Activated T-helper 2 cell treated with anti-CD3 and anti-CD28 coated beads, Interferon-gamma antibody, Interleukin-2, Interleukin-4, amounts not matched to agents 10 μg/mL and 5 μg/mL and 100 μg/mL, durations not matched to agents 14 hours and 24 hours and 36 hours (primary cell): ENCODE measurements at places on chromosomes 2 and 18.

GRCh38 chr2:24542269-24542872, 51.3 kb downstream of the NCOA1 start:
- no peak for DNase-seq

GRCh38 chr2:196514641-196515040, 124.9 kb upstream of the CCDC150 start:
- DNase-seq, result no peak

DNA sequence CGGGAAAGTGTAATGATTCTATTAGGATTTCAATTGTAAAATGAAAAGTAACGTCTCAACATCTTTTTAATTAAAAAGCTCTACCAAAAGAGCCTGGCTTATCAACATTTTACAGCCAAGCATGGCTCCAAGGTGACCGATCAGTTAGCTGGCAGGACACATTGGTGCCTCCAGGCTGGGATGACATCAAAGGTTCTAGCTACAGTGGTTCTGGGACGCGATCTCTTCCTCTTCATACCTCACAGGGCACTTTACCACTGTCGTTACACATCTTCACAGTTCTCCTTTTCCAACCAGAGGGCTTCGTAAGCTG, 693 bp downstream of the ORC2 start:
- DNase-seq, result no peak

GRCh38 chr2:37623971-37624900, 47.2 kb downstream of the CDC42EP3 start:
- DNase-seq, result no peak

- DNase-seq, result no peak
Measured at GRCh38 chr2:10548626-10549025, 100.5 kb upstream of the ODC1 start.

DNA sequence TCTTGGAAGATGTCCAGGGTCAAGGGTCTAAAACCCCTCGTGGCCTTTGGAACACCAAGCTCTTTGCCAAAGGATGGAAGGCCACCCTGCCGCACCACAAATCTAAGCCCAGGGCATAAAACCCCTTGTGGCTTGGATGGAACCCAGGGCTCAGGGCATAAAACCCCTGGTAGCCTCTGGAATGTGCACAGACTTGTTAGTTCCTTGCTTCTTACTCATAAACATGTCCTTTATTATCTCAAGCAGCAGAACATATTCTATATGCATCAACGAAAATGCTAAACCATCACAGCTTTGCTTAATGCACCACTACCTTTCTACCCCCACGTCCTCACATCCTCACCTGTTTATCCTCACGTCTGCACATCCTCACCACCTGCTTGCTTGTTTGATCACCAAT, 998.0 kb downstream of the DSC3 start:
- no peak for DNase-seq

- DNase-seq, result no peak
Measured at GRCh38 chr2:227164763-227165291, 403 bp downstream of the COL4A3 start.

- DNase-seq, result no peak
Measured at GRCh38 chr18:57352271-57352701, at the start of gene ST8SIA3. TSS of gene ST8SIA3 (plus strand) at chr18:57352557. CDS start at chr18:57352847, 290 bp downstream.

DNA sequence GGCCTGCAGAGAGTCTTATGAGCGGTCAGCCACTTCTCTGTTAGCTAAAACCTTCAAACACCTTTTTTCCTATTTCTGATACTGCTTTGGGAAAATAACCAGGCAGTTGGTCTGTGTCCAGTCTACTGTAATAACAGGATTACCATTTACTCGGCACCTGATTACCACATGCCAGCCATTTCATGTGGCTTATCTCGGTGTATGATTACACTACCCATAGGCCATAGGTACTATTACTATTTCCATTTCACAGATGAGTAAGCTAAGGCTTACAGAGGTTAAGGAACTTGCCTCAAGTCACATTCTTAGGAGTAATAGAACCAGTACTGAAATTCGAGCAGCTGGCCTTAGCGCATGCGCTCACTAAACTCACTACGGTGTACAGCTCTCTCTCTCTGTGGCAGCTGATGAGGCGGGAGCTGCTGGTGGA, 147.2 kb upstream of the L3MBTL4 start:
- no peak for DNase-seq

- DNase-seq, result no peak
Measured at GRCh38 chr2:56682397-56682760, 498.6 kb downstream of the CCDC85A start.

- no peak for DNase-seq
Measured at GRCh38 chr2:168819829-168820489, 17.5 kb downstream of the NOSTRIN start.

GRCh38 chr2:182763311-182763912, 47.4 kb downstream of the DNAJC10 start:
- no peak for DNase-seq

- no peak for DNase-seq
Measured at GRCh38 chr2:101007415-101008345, 5.6 kb downstream of the RPL31 start.

- DNase-seq, result no peak
Measured at GRCh38 chr2:130314377-130314776, 28.3 kb upstream of the IMP4 start.

GRCh38 chr2:55843096-55843993, 80.2 kb downstream of the EFEMP1 start:
- DNase-seq, result no peak

GRCh38 chr2:108935271-108935741, 53.7 kb downstream of the EDAR start:
- DNase-seq, result no peak

DNA sequence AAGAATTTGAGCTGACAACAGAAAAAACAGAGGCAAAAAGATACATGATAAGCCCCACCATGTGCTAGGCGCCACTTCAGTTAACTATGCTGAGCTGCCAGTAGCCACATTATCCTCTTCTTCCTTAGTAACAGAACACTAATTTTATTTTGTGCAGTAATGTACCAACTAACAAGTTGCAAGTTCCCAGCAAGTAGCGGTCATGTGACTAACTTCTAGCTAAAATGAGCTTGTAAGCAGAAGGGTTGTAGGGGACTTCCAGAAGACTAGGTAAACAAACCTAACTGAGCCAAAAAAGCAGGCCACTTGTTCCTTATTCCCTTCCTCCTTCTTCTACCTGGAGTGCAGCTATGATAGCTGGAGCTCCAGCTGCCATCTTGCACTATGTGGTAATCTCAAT, 75.5 kb downstream of the DTNB start:
- DNase-seq, result no peak

GRCh38 chr2:46535360-46535759, 56.0 kb downstream of the TMEM247 start:
- DNase-seq, result no peak

- no peak for DNase-seq
Measured at GRCh38 chr2:166727095-166727494, 161.2 kb upstream of the XIRP2 start.

DNA sequence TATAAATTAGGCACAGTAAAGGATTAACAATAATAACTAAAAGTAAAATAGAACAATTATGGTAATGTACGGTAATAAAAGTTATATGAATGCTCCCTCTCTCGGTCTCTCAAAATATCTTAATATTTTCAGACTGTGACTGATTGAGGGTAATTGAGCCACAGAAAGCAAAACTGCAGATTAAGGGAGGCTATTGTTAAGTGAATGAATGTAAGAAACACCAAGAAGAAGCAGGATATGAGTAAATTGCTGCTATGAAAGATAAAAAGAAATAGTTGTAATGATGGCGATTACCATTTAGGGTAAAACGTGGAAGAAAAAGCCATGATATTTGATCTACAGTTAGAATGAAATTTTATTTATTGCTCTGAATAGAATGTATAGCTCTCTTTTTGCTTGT, 24.1 kb downstream of the GULP1 start:
- DNase-seq, result no peak

- DNase-seq, result no peak
Measured at GRCh38 chr2:55134316-55134706, 84.1 kb upstream of the RTN4 start.

DNA sequence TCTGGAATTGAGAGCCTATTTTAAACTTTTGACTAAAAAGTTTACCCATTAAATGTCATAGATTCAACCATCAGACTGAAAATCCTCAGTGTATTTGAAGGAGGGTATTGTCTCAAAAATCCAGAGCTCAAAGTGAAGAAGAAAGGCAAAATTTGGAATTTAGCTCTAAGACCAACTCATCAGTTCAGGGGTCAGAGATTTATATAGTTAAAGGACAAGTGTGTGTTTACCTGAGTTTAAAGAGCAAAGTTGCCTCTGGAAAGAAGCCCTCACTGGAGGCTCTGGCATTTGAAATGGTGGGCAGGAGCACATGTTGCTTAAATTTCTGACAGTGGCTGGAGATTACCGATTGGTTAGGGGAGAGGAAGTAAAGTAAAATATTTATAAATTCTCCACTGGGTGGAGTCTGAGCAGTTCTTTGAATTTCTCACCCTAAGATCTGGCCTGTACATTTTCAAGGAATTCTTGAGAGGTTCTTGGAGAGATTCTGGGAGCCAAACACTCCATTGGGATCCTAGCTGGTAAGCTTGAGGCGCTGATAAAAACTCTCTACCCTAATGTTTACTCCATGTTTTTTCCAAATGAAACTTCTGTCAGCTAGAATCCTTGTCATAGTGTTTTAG, at the start of gene KYNU:
Gene KYNU (plus strand): TSS at position 449 of the 623 bp plus-strand sequence. CDS start 7,704 bp downstream, outside the sequence.
- DNase-seq, result no peak

- DNase-seq, result no peak
Measured at GRCh38 chr18:4004183-4004829, 450.8 kb downstream of the DLGAP1 start.

- DNase-seq, result peak; percentile 24
Measured at GRCh38 chr2:62313449-62314227, 117.7 kb downstream of the B3GNT2 start.

DNA sequence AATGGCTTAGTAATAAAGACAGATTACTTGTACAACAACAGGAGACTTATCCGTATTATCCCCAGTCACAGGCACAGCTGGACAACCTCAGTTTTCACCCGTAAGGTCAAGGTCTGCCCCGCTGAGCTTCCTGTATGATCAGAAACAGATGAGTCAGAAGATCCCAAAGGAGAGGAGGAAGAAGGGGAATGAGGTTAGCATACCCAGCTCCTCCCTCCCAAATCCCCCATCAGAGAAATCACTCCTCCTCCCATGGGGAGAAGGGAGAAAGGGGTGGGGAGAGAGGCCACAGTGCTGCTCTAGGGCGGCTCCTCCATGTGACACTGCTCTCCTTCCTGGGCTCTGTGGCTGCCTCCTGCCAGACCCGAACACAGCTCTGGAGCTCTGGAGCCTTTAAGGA, 53.8 kb upstream of the SPTBN1 start:
- no peak for DNase-seq

DNA sequence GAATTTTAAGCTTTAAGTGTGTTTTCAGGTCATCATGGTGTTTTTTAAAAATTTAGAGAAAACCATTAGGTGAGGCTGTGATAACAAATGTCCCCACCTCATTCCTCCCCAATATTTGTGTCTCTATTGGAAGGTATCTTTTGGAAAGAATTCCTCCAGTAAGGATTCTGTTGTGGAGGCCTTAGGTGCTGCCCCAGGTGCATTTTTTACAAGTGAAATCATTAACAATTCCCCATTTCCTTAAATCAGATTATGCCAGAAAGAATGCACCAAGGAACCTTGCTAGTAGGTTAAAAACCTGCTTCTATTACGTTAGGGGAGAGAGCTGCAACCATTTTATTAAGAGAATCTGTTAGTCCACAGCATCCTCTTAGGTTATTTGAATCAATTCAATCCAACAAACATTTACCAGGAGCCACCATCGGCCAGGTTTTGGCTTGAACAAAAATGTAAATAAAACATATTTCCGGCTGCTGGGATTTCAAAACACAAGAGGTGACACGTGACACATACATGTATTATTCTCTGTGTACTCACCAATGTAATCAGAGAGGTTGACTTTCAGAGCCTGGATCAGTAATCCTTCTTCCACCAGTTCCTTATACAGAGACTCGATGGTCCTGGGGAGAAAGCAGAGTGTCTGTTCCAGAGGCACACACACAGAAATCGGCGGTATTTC, 112.5 kb upstream of the ASB18 start:
- no peak for DNase-seq

DNA sequence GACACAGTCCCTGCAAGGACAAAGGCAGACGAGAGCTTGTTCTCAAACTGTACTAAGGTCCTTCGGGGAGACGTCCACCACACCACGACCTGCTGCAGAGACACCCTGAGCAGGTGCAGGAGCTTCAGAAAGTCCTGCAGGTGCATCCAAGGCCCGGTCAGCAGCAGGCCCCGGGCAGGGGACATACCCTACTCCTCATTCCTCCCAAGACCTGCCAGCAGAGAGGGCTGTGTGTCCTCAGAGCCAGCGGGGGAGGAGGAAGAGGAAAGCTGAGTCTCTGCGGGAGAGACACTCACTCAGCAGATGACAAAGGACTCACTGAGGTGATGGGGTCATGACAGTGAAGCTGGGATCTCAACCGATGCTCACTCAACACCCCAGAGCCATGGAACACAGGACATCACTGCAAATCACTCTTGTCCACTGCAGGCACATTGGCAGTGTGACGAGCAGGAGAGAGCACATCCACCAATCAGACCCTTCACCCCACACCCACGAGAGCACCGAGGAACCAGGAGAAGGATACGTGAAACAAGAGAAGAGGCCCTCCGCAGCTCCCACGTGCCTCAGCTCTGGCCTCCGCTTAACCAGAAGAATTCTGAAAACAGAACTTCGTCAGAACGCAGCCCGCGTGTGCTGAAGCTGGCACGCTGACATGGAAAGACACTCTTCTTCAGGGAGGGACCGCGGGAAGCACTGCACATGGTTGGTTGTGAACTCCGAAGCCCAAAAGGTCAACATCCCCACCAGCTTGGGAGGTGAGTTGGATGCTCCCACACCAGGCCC, 9.3 kb downstream of the HDAC4 start:
- no peak for DNase-seq

DNA sequence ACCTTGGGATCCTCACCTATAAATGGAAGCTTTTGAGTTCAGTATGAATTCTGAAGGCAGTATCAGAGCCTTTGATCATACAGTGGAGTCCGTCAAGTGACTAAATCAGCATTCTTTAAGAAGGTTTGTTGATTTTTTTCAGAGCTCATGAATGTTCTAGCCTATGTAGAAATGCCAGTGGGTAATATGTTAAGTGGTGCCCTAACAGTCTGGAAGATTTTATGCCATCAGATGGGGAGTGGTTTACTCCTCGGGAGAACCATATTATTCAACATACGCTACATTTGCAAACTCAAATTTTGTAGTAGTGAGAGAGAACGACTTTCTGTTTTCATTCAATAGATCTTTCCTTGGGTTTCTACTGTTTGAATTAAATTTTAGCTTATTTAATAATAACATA, 225.0 kb upstream of the ACVR2A start:
- no peak for DNase-seq

DNA sequence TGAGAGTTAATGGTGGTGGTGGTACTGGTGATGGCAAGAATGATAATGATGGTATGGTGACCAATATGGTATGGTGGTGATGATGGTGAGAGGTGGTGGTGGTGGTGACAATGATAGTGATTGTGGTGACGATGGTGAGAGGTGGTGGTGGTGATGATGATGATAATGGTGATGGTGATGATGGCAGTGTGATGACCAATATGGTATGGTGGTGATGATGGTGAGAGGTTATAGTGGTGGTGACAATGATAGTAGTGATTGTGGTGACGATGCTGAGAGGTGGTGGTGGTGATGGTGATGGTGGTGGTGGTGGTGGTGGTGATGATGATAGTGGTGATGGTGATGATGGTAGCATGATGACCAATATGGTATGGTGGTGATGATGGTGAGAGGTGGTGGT, 169.2 kb downstream of the GBX2 start:
- DNase-seq, result no peak

GRCh38 chr2:108936076-108936864, 52.8 kb downstream of the EDAR start:
- DNase-seq, result no peak

GRCh38 chr18:73942081-73942625, 205.5 kb downstream of the FBXO15 start:
- DNase-seq, result no peak
